ENCODE measurements at places on chromosomes 13 and 19.
A peak's percentile ranks its signal among the peaks of the same experiment; 100 is the strongest.

DNA sequence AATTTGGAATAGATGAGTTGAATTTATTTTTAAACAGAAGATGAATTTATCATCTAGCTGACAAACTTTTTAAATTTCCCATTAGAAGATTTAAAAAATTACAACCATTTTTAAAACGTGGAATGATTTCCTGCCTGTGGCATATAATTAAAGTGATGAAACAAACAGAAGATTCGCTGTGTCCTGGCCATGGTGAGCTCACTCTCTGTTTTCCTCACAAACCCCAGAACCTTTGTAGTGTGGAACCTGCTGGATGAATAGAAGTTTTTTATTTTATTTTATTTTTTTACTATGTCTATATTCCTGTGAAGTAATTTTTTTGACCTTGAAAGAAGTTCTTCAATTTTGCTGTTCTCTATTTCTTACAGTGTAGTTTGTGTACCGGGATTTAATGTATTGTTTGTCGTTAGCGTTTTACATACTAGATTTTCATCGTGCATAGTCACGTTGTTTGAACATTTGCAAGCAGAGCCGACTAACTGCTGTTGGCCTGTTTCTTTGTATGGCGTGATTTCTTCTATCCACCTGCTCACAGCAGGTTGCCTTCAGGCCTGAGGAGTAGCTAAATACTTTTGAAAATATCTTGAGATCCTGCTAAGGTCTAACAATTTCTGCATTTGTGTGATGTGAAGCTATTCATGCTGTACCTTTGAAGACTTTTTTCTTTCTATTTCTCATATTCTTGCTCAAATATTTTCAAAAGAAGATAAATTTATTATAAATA, 149.2 kb downstream of the GGACT start:
- DNase-seq, result no peak

DNA sequence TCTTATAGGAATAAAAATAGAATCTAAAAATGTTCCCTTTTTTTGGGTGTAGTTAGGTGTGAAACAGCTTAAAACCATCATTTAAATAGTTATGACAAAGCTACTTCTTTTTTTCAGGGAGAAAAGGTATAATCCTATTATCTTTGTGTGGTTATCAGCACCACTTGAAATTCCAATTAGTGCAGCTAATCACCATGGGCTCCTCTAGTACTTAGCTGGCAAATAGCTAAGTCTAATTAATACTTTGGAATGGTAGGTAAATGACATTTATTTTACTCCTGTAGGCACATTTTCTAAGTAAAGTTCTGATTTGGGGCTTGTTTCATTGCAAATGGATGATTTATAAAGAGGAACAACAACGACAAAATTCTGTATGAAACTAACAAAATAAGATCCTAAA, 132.6 kb downstream of the OLFM4 start:
- DNase-seq, result no peak

DNA sequence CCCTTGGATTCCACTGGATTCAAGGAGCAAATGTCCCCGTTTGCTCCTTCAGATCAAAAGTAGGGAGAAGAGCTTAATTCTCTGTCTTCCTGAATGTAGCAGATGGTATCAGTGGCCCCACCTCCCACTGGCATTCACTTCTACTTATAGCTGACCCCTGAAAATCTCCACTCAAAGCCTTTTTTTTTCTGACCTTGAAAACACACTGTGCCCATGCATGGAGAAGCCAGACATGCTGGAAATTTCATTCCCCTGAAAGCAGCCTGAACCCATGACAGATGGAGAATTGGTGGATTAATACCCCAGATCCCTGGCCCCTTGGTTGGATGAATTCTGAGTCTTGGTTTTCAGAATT, 76.6 kb upstream of the UBAC2 start:
- no peak for DNase-seq

DNA sequence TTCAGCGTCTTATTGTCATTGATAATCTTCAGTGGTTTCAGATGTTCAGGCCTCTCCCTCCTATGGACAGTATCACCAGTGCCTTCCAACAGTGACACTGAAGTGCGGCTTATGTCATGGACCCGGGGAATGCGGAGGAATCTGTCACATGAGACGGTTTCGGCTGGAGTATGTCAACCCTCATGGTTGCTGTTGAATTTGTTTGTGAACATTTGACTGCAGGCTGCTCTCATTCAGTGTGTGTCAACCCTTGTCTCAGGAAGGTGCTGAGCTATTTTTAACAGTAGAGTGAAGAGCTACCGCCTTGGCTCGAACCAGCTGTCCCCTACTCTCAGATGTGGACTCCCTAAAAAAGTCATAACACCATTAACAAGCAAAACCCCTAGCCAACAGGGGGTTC, 138.8 kb upstream of the RNF113B start:
- DNase-seq, result no peak

DNA sequence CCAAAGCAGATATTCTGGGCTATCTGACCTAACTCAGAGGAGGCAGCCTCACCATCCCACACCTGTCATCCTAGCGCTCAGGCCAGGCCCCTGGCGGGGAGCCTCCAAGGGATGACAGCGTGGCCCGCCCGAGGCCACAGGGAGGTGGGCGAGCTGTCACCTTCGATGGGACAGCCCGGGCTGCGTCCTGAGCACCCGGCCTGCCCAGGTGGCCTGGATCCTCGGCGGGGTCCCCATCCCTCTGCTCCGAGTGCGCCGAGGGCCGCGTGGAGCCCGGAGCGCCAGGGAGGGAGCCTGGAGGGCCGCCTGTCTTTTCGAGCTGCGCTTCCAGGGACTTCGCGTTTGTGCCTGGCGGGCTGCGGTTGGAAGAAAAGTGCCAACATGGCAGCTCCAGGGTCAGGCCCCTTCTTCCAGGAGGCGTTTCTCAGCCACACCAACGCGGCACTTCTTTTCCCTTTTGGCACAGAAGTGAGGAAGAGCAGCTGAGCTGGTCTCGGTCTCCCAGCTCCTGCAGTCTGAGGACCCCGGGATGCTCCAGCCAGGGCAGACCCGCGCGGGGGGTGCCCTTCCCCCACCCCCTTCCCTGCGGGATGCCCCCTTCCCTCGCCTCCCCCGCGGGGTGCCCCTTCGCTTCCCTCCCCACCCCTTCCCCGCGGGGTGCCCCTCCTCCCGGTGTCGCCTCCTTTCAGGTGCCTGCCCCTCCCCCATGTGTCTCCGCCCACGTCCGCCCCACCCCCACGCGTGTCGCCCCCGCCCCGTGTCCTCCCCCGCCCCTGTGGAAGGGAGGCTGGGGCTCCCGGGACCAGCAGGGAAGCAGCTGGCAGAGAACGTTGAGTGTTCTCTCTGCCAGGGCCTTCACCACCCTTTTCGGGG, 42.3 kb downstream of the GJA3 start:
- no peak for DNase-seq

GRCh38 chr13:44273991-44274770, 99.4 kb upstream of the SERP2 start:
- DNase-seq, result no peak

DNA sequence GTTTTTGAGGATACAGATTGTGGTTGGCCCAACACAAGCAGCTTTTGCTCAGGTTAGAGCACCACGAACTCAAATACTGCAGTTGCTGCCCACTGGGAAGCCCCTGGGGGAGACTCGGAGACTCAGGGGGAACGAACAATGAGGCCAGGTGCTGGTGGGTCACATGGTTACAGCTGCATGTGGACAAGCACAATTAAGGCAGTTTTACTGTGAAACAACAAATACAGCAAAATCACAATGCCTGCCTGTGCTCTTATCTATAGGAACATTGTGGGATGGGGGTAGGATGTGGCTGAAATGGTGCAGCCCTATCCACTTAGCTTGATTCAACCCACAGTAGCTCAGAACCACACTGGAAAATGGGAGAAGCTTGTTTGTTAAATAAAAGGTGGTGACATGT, 119.7 kb upstream of the SPATA13 start:
- no peak for DNase-seq

- no peak for DNase-seq
Measured at GRCh38 chr19:7931221-7932061, 5.5 kb upstream of the CTXN1 start.

DNA sequence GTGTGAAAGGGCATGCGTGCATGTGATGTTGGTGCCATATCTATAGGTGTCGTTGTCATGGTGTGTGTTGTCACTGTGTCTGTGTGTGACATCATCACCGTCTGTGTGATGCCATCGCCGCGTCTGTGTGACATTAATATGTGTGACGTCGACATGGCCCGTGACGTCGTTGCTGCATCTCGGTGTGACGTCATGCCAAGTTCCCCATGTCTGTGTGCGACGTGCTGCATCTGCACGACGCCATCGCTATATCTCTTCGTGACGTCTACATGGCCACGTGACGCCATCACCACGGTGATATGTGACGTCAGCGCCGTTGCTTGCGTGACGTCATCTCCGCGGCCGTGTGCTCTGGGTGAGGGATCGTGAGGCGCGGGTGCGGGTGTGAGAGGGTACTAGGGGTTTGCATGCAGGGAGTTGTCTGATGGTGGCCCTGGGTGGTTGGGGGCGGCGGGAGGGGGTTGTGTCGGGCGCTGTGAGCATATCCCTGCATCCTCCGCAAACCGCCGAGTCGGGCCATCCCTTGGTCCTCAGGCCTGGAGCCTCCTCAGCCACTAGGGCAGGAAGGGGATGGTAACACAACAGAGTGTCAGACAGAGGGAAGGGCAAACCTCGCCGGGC, 14.6 kb downstream of the GTPBP3 start:
- no peak for DNase-seq

GRCh38 chr13:78610381-78610883, 7.1 kb upstream of the POU4F1 start:
- no peak for DNase-seq

DNA sequence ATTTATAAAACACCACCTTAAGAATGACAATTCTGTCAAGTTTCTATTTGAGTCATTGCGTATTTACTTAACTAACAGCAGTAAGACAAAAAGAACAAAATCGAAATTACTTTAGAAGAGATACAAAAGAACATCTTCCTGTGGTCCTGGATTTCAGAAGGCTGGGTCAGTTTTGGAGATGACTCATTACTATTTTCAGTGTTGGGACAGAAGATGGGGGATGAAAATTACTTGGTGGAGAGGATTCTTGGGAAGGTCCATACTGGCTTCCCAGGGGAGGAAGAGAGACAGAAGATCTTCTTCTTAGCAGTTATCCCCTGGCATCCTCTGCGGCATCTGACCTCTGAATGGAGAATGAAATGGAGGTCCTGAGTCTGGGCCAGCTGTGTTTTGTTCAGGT, 33.5 kb upstream of the CSNK1A1L start:
- DNase-seq, result no peak

GRCh38 chr13:97866346-97866745, 87.1 kb upstream of the IPO5 start:
- DNase-seq, result no peak

GRCh38 chr19:54626757-54627156, 3.5 kb upstream of the LILRB1 start:
- no peak for DNase-seq

- DNase-seq, result no peak
Measured at GRCh38 chr13:98879957-98880356, 97.9 kb downstream of the DOCK9 start.

- no peak for DNase-seq
Measured at GRCh38 chr13:20498129-20498528, 27.5 kb downstream of the CRYL1 start.

- DNase-seq, result peak; percentile 86
Measured at GRCh38 chr13:112942689-112943308, 26.2 kb upstream of the MCF2L start.

DNA sequence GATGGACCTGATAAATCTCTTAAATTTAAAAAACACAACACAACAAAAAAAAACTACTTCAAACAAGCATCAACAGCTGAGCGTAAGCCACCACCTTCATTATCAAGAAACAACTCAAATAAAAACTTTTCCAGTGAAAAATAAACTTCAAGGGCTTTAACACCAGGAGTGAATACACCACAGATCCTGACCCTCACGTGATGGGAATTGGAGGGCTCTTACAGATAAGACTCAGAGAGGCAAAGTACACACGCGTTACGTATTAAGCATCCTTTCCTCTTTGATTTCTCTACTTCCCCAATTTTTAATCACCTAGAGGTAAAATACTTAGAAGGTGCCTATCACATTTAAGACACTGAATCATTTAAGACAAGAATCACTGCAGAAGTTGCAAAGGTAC, 573 bp upstream of the STARD13 start:
- no peak for DNase-seq

- no peak for DNase-seq
Measured at GRCh38 chr19:4456476-4456842, 1.1 kb downstream of the UBXN6 start.

GRCh38 chr19:48271531-48272151, 1.8 kb downstream of the ZNF114 start:
- peak; percentile 44 for DNase-seq

DNA sequence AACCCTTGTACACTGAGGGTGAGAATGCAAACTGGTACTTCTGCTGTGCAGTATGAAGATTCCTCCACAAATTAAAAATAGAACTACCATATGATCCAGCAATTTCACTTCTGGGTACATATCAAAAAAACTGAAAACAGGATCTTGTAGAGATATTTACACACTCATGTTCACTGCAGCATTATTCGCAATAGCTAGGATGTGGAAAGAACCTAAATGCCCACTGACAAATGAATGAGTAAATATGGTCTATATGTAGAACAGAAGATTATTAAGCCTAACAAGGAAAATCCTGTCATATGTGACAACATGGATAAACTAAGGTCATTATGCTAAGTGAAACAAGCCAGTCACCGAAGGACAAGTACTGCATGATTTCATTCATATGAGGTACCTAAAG, 304.7 kb downstream of the ENOX1 start:
- no peak for DNase-seq

- DNase-seq, result no peak
Measured at GRCh38 chr13:90800082-90800746, 547.3 kb upstream of the MIR17HG start.

DNA sequence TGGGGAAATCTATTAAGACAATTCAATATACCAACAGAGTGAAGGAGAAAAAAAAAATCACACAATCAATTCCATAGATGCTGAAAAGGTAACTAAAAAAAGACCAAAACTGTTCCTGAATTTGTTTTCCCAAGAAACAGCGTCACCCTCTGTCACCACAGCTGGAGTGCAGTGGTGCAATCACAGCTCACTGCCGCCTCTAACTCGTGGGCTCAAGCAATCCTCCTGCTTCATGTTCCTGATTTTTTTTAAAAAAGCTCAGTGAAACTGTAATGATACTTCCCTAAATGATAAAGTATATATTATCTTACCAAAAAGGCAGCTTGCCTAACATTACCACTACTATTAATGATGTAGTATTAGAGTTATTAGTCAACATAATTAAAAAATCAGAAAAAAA, 19.6 kb upstream of the ZFP14 start:
- no peak for DNase-seq

DNA sequence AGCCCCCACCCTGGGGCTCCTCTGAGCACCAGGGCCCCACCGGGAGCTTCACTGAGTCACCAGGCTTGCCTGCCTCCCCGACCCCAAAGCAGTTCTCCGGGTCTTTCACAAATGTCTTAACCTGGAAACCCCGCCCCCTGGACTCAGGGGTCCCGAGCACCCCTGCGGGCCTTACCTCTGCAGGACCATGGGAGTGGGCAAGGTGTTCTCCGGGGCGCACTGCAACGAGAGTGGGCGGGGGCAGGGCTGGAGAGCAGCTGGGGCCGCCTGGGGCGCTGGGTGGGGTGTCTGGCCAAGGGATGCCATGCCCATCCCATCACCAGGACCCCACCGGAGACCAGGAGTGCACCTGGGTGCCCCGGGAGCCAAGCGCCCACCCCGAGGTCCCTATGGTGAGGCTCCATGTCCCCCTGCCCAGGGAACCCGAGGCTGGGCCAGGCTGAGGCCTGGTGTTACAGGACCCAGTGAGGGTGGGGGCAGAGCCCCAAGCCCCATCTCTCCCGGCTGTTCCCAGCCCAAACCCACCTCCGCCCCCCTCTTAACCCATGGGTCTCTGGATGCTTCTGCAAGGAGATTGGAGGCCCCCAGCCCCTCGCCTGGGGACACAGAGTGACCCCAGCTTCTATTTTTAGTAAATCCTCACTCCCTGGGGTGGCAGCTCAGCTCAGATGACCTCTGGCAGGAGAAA, 10.9 kb downstream of the MKNK2 start:
- no peak for DNase-seq
